ENCODE measurements at places on chromosomes 11 and 22.

GRCh38 chr11:44010789-44011251 is 37.0 kb upstream of the ACCSL start:
- no peak for DNase-seq

GRCh38 chr11:114276077-114276476 is 20.1 kb upstream of the NNMT start:
- DNase-seq: no peak

DNA sequence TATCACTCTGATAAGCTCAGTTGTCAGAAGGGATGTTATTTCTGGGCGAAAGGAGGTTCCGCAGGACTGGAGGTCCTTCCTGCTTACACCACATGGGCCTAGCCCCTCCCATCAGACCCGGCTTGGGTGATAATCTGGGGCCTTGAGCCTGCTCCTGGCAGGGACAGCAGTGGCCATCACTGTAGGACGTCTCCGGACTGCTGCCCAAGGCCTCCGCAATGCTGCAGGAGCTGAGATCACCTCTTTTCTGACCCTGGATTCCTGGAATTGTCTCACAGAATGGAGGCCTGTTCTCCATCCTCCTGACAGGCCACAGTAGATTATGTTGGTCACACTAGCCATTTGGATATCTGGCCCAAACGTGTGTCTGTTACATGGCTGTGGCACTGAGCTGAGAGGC is 9.2 kb upstream of the BIK start:
- no peak for DNase-seq

DNA sequence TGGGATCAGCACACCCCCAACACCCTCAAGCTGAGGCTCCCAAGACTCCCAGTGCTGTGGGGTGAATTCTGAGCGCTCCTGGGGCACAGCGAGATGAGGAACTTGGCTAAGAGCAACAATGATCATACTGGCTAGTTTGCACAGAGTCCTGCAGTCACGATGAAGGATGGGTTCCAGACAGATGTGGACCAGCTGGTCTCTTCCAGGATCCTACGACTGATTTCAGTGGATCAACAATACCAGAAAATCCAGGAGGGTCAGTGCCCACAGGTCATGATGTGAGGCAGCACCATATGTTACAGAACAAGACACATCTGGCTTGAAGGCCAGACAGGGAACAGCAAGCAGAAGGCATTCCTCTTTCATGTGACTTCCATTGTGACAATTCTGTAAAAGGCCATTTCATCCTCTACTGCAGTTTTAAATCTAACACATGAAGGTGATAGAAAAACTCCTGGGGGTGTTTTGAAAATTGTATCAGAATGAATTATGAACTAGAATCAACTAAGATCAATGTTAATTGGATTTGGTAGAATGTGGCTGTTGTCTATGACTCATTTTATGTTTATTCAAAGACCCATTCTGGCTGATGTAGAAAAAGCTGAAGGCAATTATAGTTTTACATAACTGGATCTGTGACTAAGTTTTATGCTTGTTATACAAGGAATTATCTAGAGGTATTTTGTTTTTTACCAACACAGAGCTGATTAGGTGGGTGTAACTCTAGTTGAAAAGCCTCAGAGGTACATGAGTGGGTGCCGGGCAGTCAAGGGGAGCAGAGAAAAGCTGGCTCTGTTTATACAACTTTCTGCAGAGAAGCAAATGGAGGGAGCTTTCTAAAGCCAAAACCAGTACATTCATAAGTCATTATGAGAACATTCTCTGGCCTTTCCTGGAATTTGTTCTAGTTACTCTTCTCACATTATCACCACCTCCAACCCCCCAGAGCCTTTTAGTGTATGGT is 29.1 kb downstream of the OR52K1 start:
- DNase-seq: no peak

DNA sequence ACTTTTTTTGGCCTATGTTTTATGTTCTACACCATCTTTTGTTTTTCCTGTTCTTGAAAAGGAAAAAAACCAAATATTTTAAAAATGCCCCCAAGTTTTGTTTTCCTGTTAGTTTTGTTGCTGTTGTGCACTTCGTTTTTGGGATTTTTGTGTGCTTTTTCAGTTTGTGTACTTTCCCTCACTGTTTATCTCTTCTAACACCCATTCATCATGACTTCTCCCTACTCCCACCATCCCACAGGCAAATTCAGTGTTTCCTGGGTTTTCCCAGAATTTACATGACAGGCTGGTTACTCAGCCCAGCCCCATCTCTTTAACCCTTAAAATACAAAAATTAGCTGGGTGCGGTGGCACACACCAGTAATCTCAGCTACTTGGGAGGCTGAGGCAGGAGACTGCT is 15.6 kb downstream of the TMEM123 start:
- DNase-seq: no peak

DNA sequence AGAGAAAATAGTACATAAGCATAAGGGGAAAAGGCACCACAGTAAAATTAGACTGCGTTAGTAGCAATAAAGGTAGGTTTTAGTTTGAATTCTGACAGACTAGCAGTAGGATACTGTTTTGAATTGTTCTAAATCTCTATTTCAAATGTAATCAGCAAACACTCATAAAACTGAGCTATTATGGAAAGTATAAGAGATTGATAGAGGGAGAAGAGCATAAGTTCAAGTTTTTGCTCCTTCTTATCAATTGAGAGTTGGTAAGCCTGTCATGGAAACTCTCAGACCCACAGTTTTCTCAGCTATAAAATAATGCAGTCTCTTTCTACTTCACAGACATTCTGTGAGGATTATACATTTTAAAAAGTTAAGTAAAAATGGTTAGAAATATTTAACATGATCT is 840.2 kb upstream of the CNTN5 start:
- no peak for DNase-seq

GRCh38 chr11:78365381-78365792 is 52.2 kb downstream of the GAB2 start:
- no peak for DNase-seq

GRCh38 chr22:48495751-48496080 is 1332.0 kb downstream of the BRD1 start:
- no peak for DNase-seq

DNA sequence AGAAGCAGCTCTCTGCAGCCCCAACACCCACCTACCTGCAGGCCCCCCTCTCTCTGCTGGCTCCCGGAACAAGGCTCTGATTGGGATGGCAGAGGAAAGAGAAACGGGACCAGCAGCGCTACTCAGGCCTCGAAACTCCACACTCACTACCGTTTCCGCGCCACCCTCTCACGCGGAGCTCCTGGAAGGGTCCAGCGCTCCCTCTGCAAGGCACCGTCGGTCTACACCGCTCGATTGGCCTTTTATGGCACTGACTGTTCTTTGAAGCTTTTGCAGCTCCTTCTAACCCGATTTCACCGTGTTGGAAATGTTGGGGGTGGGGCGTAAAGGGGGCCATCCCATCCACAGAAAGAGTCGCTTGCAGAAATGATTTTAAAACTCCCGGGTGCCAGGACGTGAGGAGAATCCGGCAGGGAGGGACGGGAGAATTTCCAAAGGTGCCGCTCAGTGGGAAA is 323 bp upstream of the PANX1 start:
- peak; percentile 64 for DNase-seq

DNA sequence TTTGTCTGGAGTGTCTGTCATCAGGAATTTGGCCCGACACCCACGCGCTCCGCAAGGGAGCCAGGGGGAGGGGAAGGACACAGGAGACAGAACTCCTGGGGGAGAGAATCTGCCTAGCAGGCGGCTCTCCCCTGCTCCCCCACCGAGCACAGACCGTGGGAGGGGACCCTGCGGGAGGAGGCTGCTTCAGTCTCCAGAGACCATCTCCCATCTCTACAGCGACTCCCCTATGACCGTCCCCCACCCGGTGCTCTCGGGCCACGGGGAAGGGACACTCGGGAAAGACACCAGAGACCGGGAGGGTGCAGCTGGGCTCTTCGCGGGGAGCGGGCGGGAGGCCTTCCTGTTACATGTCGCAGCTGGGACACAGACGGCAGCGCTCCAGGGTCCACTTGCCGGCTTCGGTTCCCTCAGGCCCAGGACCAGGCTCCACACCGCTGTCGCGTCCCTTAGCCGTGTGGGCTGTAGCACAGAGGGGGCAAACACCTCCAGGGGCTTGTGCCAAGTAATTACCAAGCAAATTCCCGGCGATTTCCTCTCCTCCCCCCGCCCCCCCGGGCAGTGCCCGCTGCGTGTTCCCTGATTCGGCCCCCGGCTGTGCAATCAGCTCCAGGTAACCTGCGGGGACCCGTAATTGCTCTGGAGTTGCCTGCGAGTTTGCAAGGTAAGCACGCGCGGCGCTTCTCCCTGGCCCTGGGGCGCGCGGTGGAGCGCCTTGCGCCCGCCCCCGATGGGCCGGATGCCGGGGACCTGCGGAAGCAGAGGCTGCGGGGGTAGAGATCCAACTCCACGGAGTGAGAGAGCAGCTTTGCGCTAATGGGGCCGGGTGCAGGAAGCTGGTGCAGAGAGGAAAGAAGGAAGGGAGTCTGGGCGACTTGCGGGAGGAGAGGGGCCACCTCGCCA is 155.1 kb upstream of the CADM1 start:
- no peak for DNase-seq

GRCh38 chr11:3849297-3849874 is 6.1 kb upstream of the STIM1 start:
- peak; percentile 72 for DNase-seq

- no peak for DNase-seq
These were observed 10.4 kb upstream of the RASL10A start for GRCh38 chr22:29325785-29326315.

- no peak for DNase-seq
These were observed 21.5 kb upstream of the P2RY2 start for GRCh38 chr11:73196576-73196975.

DNA sequence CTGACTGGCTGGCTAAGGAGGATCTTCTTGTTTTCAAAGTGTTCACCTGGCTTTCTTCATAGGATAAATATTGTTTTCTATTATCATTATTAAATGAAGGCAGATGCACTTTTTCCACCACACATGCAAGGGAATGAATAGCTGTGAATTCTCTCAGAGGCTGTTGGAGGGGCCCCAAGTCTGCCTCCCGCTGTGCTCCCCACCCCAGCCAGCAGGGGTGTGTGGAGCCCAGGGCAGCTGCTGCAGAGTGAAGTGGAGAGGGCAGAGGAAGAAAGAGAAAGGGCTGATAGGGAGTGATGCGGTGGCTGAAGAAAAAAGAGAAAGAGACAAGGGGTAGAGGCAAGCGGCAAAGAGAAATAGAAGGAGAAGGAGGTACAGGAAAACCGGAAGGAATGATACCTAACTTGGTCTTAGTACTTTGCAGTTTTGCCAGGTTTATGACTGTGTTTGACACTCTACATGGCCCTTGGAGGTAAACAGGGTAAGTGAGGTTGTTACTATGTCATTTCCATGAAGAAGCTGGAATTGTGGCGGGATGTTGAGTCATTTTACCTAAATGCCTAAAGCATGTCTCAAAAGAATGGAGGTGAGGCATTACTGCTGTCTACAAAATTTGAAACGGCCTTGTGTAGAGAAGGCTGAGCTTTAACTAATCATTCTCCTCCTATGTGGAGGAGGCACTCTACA is 145.7 kb upstream of the B3GAT1 start:
- DNase-seq: no peak

DNA sequence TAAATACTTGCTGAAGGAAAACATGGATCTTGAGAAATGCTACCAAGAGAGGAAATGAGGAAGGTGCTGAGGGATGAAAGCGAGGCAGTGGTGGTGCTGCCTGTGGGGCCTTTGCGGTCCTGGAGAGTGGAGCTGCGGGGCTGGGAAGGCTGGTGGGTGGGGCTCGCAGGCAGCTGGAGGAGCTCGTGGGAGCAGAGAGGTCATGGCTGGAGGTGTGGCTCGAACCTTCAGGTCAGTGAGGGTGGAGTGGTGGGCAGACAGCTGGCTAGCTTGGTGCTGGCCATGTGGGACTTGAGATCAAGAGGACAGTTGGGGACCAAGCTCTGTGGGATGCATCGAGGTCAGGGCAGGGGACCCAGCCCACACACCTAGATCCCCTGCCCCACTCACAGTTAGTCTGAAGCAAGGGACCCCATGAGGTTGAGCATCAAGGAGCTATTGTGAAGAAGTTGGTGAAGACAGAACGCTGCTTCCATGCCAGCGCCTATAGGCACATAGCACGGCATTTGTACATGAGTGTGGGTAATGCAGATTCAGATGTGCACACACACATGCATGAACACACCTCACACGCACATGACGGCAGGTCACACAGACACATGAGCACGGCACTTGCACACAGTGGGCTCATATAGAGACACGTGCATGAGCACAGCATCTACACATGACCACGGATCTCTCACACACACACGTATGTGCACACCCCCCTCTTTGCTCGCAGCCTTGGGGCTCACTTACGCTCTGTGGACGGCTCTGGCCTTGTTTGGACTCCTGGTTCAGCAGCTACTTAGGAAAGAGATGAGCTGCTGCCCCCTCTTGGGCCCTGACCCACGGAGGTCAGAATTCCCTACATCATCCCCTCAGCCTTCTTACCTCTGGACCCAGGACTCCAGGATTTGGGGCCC is 30.4 kb downstream of the SHANK3 start:
- DNase-seq: no peak

All from NCI-H2227 treated with DMSO at 0.1 percent for 48 hours (cell line).